HFFc6 (cell line): ENCODE measurements at places on chromosomes 2 and 18. TPM values are rescaled to one million over a fixed set of nuclear protein-coding genes. Genes with fewer than 3 reads are reported as not detected.

- no peak for DNase-seq
Observed at GRCh38 chr18:22838639-22839277, 94.4 kb upstream of the RBBP8 start.

Gene HMSD
- total RNA-seq: 0.38 TPM in 1 of 3 replicates, not detected in the others

Gene MYL12B
- 603 to 672 TPM (median 648 TPM) in 3 replicates for total RNA-seq

DNA sequence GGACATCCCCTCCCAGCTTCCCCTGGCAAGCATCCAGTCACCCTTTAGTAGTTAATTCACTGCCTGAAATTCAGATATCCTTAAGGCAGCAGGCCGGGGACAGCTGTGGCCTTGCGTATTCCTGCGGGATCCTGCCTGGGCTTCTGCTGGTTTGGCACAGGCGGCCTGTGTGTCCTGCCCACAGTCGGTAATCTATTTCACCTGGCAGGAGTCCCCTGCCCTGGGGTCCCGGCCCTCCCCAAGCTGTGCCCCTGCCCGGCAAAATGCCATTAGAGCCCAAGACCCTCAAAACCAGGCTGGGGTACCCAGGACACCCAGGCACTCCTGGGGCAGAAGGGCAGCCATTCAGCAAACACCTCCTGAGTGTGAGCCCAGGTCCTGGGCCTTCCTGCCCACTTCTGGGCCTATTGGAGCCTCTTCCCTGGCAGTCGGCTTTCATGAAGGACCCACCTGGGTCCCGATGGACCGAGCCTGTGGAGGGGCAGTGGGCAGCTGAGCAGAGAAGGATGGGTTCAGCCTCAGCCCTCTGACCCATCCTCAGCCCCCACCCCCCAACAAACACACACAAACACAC is 11.6 kb downstream of the CROCC2 start:
- DNase-seq: no peak

- DNase-seq: no peak
Observed at GRCh38 chr2:54403512-54404238, 52.5 kb upstream of the SPTBN1 start.

GRCh38 chr2:38444247-38444646 is 67.2 kb upstream of the ATL2 start:
- no peak for DNase-seq
